ENCODE measurements at places on chromosomes 3 and 15. TPM values are rescaled to one million over a fixed set of nuclear protein-coding genes. Genes with fewer than 3 reads are reported as not detected.

DNA sequence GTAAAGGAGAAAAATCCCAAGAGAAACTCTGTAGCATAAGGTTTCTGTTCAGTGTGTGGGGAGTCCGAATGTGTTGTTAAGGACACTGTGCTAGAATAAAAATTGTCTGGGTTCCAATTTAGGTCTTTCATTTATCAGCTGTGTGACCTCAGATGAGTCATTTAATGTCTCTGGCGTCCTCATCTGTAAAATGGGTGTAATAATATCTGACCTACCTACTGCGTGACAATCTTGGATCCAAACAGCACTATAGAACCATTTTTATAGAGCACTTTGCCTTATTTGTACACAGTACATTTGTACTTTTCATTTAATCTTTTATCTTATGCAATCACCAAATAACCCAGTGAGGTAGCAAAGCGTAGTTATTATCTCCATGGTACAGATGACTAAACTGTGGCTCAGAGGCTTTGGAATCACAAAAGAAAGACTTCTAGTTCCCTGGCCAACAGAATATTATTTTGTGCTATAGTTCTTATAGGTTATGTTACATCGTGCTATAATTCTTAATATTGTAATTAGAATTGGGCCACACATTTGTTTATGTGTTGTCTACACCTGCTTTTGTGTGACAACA, 46.6 kb upstream of the TNIK start:
- no peak for DNase-seq

PRRT3 gene
- total RNA-seq = 1.0 TPM

CFAP100 gene
- not detected for total RNA-seq

VIPR1 gene
- total RNA-seq = not detected

Measured in HT1080 (cell line).